ENCODE measurements at places on chromosomes 1 and 21.

- no peak for DNase-seq
Observed at GRCh38 chr1:46569884-46570725, 18.7 kb upstream of the KNCN start.

GRCh38 chr1:30305519-30305918 is 417.9 kb downstream of the MATN1 start:
- no peak for DNase-seq

- DNase-seq = no peak
Observed at GRCh38 chr1:208024406-208024805, 113.5 kb upstream of the CD34 start.

DNA sequence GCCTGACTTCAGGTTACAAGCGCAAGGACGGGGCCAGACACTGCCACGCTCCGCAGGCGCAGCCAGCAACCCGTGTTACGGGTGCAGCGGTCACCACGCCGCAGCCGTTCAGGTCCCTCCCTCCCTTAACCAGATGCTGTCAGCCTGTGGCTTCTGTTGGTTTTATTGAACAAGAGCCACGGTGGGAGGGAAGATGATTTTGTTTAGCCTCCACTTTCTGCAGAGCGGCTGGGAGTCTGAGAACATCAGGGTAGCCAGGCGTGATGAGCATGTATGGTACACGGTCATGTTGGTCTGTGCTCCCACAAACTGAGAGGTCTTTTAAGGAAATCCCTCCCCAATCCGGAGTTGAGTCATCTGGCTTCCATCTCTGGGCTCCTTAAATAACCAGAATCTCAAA is 18.5 kb upstream of the ADARB1 start:
- DNase-seq = no peak

DNA sequence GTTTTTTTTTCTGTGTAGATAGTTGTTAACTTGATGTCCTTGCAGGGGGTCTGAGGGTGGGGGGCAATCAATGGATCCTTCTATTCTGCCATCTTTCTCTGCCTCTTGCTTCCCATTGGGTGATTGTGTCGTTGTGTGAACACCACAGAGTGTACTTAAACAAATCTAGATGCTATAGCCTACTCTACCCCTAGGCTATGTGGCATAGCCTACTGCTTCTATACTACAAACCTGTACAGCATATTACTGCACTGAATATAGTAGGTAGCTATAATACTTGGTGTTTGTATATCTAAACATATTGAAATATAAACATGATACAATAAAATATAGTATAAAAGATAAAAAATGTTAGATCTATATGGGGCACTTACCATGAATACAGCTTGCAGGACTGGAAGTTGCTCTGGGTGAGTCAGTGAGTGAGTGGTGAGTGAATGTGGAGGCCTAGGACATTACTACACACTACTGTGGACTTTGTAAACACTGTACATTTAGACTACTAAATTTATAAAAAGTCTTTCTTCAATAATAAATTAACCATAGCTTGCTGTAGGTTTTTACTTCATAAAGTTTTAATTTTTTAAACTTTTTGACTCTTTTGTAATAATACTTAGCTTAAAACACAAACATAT is 105.4 kb downstream of the CENPF start:
- DNase-seq = no peak

DNA sequence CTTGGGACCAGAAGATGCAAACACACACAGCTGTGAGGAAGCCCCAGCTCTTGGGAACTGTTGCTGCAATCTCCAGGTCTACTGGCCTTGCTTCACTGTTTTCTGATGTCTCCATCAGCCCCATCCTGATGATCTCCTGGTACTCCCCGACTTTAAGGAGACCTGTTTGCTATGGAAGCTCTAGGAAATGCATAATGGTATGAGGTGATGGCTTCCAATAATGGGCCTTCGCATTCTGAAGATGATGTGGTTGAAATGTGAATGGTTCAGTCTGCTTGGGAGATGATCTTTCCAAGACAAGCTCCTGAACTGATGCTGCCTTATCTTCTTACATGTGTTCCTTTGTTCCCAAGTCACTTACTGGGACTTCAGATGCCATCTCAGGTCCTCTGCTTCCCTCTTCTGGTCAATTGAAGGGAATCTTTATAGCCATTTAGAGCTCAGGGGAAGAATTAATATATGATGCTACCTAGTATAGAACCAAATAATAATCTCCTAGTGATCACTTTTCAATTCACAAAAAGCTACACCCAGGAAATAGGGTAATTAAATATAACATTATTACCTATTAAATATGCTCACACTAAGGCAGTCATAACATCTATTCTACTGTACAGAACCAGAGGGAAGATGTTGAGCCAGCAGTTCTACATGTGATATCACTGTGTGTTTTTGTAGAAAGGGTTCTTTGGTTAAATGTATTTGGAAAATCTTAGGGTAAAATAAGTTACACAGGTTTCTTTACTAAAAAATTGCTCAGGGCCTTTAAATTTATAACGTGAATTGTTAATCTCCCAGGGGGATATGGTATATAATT is 73.9 kb upstream of the VTCN1 start:
- peak; percentile 35 for DNase-seq

DNA sequence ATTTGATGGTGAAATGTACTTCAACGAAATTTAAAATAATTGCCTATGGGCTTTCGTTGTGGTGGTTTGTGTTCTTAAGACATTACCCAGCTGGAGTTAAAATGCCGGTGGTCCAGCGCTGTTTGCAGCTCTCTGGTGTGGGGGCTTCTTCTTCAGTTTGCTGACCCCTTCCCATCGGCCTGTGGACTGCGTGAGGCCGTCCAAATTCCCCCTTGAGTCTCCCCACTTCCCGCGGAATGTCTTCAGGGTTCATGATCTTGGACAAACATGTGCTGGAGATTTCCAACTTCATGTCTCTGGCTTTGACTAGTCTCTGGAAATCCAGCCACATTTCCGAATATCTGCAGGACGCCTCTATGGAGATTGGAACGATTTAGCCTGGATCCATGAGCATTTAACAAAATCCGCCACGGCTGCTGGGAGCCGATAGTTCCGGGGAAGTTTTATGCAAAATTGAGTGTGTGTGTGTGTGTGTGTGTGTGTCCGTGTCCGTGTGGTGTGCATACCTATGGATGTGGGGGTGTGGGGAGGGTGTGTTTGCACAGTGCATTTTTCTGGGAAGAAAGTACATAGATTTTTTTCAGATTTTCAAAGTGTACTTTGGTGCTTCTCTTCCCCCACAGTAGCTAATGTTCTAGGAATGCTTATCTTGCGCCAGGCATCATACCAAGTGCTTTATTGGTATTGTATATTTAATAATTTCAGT is 117.2 kb downstream of the PCP4 start:
- DNase-seq = no peak

DNA sequence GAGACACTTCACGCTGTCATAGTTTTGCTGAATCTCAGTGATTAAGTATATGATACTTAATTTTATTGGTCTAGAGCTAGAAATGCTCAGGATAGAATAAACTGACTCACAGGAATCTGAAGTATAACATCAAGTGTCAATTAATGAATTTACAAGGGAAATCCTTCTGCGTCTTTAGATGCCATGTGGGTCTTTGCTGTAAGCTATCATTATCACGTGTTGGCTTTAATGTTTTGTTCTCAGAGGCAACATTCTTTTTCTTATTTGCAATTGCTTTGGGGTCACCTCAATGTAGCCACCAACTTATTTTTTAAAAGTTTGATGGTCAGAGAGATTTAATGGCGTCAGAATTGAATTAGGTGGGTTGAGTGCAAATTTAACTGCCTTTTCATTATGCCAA is 680.1 kb upstream of the PTBP2 start:
- DNase-seq = no peak

- peak; percentile 45 for DNase-seq
Observed at GRCh38 chr1:183543619-183544204, 46.5 kb downstream of the NCF2 start.

DNA sequence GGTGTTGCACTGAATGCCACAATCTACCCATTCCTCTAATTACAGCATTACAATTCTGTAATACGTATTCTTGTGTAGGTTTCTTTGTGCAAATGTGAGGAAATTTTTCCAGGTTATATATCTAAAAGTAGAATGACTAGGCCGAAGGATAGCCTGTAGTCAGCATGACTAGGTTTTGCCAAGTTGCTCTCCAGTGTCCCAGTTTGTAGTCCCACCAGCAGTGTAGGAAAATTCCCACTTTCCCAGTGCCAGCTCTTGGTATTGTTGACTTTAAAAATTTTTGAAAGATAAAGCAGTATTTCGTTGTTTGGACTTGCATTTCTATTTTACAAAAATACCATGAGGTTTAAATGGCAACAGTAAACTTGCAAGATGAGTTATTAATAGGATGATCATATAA is 3.0 kb downstream of the PARK7 start:
- DNase-seq = no peak

DNA sequence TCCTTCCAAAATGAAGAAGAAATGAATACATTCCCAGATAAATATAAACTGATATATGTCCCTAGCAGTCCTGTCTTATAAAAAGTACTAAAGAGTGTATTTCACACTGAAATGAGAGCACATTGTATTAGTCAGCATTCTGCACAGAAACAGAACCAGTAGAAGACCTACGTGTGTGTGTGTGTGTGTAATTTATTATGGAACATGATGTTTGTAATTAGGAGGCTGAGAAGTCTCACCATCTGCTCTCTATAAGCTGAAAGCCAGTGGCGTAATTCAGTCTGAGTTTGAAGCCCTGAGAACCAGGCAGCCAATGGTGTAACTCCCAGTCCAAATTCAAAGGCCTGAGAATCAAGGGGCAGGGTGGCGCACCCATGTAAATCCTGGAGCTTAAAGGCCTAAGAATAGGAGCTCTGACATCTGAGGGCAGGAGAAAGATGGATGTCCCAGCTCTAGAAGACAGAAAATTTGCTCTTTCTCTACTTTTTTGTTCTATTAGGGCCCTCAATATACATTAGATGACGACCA is 146.5 kb upstream of the LYPLAL1 start:
- no peak for DNase-seq

- DNase-seq = no peak
Observed at GRCh38 chr1:169012416-169012815, 94.1 kb upstream of the ATP1B1 start.

GRCh38 chr21:15007716-15008296 is 57.0 kb downstream of the NRIP1 start:
- DNase-seq = no peak

GRCh38 chr1:206725109-206725963 is 40.6 kb downstream of the MAPKAPK2 start:
- no peak for DNase-seq

DNA sequence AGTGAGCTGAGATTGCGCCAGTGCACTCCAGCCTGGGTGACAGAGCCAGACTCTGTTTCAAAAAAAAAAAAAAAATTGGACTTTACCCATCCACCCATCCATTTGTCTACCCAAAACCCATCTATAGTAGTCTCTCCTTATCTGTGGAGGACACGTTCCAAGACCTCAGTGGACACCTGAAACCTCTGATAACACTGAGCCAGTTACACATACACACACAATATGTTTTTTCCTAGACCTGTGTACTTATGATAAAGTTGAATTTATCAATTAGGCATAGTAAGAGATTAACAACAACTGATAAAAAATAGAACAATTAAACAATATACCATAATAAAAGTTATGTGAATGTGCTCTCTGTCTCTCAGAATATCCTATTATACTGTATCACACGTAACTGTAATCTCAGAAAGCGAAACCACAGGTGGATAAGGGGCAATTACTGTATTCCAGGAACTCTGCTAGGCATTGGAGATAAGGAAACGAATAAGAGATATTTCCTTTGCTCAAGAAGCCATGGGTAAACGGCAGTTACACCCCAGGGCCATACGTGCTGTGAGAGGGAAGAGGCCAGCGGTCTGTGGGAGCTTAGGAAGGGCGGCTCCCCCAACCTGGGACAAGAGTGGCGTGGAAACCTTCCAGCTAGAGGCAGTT is 84.2 kb upstream of the DISP3 start:
- DNase-seq = no peak

- DNase-seq = no peak
Observed at GRCh38 chr1:65297706-65298105, 11.6 kb upstream of the DNAJC6 start.

DNA sequence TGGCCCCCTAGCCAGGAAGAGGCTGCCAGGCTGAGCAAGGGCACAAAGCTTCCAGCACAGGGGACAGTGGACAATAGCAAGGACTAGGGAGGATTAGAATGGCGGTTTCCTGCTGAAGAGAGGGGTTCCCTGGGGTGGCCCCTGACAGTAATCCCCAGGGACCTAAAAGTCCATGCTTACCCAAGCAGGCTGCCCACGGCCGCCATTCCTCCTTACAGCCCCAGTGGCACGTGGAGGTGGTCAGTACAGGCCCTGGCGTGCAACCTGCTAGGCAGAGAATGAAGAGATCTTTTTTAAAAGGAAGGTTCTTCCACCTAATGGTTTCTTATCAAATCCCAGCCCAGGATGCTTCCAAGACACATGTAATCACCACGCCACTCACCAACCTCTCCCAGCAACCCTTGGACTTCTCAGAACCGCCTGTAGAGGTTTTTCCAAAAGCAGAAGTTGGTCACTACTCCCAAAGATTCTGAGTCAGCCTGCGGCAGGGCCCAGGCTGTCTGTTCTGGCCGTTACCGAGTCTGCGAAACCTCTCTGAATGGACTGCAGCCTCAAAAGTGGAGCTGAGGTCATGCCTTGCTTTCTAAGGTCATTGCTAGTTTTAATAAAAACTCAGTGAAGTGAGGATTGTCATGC is 926 bp downstream of the MRPL55 start:
- DNase-seq = no peak

GRCh38 chr1:93993731-93994130 is 84.5 kb upstream of the GCLM start:
- DNase-seq = no peak

DNA sequence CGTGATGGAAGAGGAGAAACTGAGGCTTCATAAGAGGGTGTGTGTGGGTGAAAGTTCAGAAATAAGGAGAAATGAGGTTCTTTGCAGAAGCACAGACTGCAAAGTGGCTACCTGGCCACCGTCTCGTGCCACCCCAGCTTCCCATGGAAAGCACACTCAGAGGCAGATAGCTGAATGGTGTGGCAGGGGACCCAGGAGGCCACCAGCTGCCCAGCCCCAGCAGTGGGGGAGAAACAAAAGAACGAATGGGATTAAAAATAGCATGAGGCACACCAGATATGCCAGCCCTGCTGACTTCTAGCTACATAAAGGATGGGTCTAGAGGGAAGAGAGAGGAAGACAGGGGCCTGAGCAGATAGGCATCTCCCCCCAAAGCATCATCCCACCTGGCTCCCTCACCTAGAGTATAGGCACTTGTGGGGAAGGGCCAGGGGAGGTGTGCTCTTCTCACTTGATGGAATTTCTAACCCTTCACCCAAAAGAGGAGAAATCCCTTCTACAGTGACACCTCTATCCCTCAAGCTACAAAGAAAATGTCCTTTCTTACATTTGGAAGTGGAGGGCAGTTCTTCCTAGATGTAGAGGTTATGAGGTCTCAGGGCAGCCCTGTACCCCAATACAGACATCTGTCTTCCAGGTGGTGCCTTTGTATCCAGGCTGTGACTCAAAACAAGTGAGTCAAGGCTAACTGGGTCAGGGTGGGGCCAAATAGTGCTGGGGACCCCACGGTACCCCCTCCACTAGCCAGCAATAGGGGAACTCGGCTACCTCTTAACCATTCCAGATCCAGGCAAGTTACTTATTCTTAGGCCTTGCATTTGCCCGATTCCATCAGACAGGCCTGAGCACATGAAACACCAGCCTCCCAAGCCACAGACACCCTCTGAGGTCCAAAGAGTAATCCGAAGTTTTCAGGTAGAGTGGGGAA is 3.5 kb downstream of the HDGF start:
- no peak for DNase-seq
